Fibroblast of lung (primary cell): ENCODE measurements at places on chromosomes 12 and 14. TPM values are rescaled to one million over a fixed set of nuclear protein-coding genes. Genes with fewer than 3 reads are reported as not detected.

GALNT6 gene
- total RNA-seq, result 25.9 and 115 TPM in 2 replicates

PTHLH gene
- total RNA-seq, result 0.26 and 1.8 TPM in 2 replicates

PUS7L gene
- 14.4 and 17.0 TPM in 2 replicates for total RNA-seq

SPATS2 gene
- 14.1 and 22.1 TPM in 2 replicates for total RNA-seq

SERPINA4 gene
- not detected in 2 replicates for total RNA-seq

RD3L gene
- not detected in 2 replicates for total RNA-seq

TTC9 gene
- total RNA-seq, result 1.3 and 4.3 TPM in 2 replicates

CFAP73 gene
- total RNA-seq, result not detected in 2 replicates

ATF7IP gene
- 14.1 and 18.0 TPM in 2 replicates for total RNA-seq

LMNTD1 gene
- total RNA-seq, result not detected in 2 replicates

ERP27 gene
- total RNA-seq, result 0.17 TPM in 1 of 2 replicates, not detected in the other

OR4E2 gene
- not detected in 2 replicates for total RNA-seq

ADCY4 gene
- total RNA-seq, result 1.3 and 7.4 TPM in 2 replicates

CCDC196 gene
- not detected in 2 replicates for total RNA-seq

MIP gene
- not detected in 2 replicates for total RNA-seq

CHST11 gene
- 2.6 and 3.5 TPM in 2 replicates for total RNA-seq

NELL2 gene
- 0.17 and 0.26 TPM in 2 replicates for total RNA-seq

ESPL1 gene
- total RNA-seq, result 0.26 and 1.8 TPM in 2 replicates

CNTN1 gene
- 0.26 and 0.83 TPM in 2 replicates for total RNA-seq

DGKA gene
- 24.4 and 51.9 TPM in 2 replicates for total RNA-seq

PTPRR gene
- under 0.01 and 0.50 TPM in 2 replicates for total RNA-seq

LPCAT3 gene
- 10.0 and 11.4 TPM in 2 replicates for total RNA-seq

GLT8D2 gene
- total RNA-seq, result 12.6 and 36.3 TPM in 2 replicates

SLC39A5 gene
- not detected in 2 replicates for total RNA-seq

SALL2 gene
- 3.1 and 3.5 TPM in 2 replicates for total RNA-seq

APOLD1 gene
- total RNA-seq, result 1.5 and 3.1 TPM in 2 replicates
